A549 treated with CORT108297 at 1 μM for 4 hours (cell line): ENCODE measurements at places on chromosomes 1 and 21. TPM values are rescaled to one million over a fixed set of nuclear protein-coding genes. Genes with fewer than 3 reads are reported as not detected.

FAM167B gene
- total RNA-seq, result 0.44 to 0.87 TPM (median 0.66 TPM) in 5 replicates

FCRL6 gene
- total RNA-seq, result not detected in 5 replicates

GPATCH4 gene
- 62.7 to 97.9 TPM (median 67.4 TPM) in 5 replicates for total RNA-seq

FCRLB gene
- 1.3 to 2.1 TPM (median 1.7 TPM) in 5 replicates for total RNA-seq

UMODL1 gene
- total RNA-seq, result not detected in 5 replicates

GIPC2 gene
- total RNA-seq, result 0.02 to 0.05 TPM (median 0.03 TPM) in 4 of 5 replicates, not detected in the other

LY9 gene
- 0.06 to 0.10 TPM (median 0.08 TPM) in 5 replicates for total RNA-seq

CHIA gene
- total RNA-seq, result not detected in 5 replicates

FNDC5 gene
- 0.42 to 0.77 TPM (median 0.57 TPM) in 5 replicates for total RNA-seq

FCMR gene
- total RNA-seq, result 3.3 to 6.3 TPM (median 4.9 TPM) in 5 replicates

ZBTB8OS gene
- 29.7 to 56.0 TPM (median 37.5 TPM) in 5 replicates for total RNA-seq

REN gene
- total RNA-seq, result not detected in 5 replicates

PRAMEF26 gene
- not detected in 5 replicates for total RNA-seq

TNFRSF1B gene
- total RNA-seq, result 0.21 to 0.47 TPM (median 0.35 TPM) in 5 replicates

GPR61 gene
- total RNA-seq, result not detected in 5 replicates

COL9A2 gene
- total RNA-seq, result 0.09 to 0.39 TPM (median 0.36 TPM) in 5 replicates

C1orf87 gene
- total RNA-seq, result not detected in 5 replicates

TMEM125 gene
- total RNA-seq, result 0.09 TPM in 1 of 5 replicates, not detected in the others

MXRA8 gene
- total RNA-seq, result 0.07 to 0.29 TPM (median 0.27 TPM) in 5 replicates

TRPM2 gene
- 7.0 to 11.9 TPM (median 9.0 TPM) in 5 replicates for total RNA-seq

MIXL1 gene
- total RNA-seq, result 0.04 to 0.18 TPM (median 0.09 TPM) in 5 replicates
